Kidney capillary endothelial cell (primary cell): ENCODE measurements at places on chromosomes 5 and 9.

GRCh38 chr9:137674976-137675320 lies 56.1 kb downstream of the EHMT1 start:
- no peak for DNase-seq

- DNase-seq: no peak
Measured at GRCh38 chr9:112446080-112446479, 40.5 kb upstream of the KIAA1958 start.

GRCh38 chr5:5481206-5481605 lies 58.7 kb downstream of the ICE1 start:
- no peak for DNase-seq

- no peak for DNase-seq
Measured at GRCh38 chr5:1502046-1502736, 21.6 kb downstream of the LPCAT1 start.

GRCh38 chr5:123429221-123429954 lies 6.2 kb upstream of the CEP120 start:
- no peak for DNase-seq

DNA sequence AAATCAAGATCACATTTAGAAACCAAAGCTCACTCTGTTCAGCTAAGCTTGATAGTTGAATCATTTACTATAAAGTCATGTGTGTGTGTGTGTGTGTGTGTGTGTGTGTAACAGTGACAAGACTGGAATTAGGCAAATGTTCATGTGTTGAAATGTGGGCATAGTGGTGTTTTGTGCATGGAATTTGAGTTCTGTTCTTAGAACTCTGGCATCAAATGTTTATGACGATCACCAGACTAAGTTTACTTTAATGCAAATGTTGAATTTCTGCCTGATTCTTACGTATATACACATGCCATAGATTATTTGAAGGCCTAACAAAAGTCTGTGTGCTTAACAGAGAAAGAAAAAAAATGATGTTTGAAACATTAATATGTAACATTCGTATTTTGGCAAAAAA lies 72.8 kb upstream of the COL5A1 start:
- no peak for DNase-seq

DNA sequence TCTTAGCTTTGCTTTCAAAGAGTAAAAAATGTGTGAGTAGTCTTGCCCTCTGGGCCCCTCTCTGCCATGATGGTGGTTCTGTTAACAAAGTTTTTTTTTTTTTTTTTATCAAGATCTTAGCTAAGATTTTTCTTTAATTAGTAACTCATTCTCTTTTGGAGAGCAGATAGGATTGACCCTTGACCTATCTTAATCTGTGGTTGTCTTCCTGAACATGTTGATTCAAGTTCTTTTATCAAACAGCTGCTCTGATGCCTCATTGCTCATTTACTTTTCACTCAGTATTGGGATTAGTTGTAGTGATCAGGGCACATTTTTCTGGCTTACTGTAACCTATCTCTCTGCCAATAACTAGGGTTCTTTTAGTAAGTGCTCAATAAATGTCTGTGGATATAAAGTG lies 106.3 kb downstream of the PCSK5 start:
- DNase-seq: no peak
